ENCODE measurements at places on chromosomes 1 and 21.

GRCh38 chr21:28487455-28488070 is 505.1 kb downstream of the LTN1 start:
- DNase-seq = no peak

- DNase-seq = no peak
Observed at GRCh38 chr1:207355060-207355459, 33.6 kb downstream of the CD55 start.

GRCh38 chr1:184507604-184508280 is 120.9 kb downstream of the C1orf21 start:
- no peak for DNase-seq

DNA sequence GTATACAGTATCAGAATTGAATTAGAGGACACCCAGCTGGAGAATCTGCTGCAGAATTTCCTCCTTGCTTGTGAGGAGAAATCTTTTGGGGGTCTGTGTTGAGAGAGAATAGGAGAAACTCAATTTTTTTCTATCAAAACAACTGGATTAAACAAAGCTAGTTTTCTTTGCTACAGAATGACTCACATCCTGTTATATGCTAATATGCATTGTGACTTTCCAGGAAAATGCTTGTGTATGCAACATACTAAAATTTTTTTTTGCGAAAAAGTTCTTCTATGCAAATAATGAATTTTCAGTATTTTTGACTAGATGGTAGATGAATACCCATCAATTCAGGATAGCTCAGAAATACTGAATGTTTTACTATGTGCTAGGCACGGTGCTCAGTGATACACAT is 2.2 kb downstream of the VAMP4 start:
- DNase-seq = no peak

GRCh38 chr1:206778031-206778430 is 5.7 kb upstream of the IL10 start:
- DNase-seq = no peak

GRCh38 chr1:54611621-54612020 is 11.7 kb downstream of the FAM151A start:
- DNase-seq = no peak

DNA sequence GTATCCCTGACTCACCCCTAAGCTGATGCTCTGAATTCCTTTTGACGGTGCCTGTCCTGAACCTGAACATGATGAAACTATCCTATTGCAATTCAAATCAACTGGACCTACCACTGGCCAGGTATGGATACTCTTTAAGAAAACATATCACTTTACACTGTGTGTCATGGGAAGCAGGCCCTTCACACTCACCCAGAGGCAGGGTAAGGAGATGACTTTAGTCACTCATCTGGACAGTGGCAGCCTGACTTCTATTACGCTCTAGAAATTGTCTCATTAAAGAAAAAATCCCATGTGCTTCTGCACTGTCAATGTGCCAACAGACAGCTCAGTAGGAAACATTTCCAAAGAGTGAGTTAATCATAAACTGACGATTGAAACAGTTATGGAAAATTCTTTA is 94.3 kb downstream of the VAV3 start:
- DNase-seq = no peak

DNA sequence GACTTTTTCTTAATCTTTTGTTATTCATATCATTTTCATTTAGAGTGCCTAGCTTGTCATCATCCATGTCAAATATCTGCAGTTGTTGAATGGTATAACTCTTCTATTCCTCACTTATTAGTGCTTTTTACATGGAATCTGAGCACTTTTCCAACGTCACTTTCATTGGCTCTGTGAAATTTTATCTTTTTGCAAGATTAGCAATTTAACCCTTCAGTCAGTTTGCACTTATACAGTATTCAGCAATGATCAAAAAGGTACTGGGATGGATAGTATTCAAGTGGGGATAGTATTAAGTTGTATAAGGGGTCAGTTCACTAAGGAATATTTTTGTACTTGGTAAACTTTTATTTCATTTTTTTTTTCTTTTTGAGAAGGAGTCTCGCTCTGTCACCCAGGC is 150.0 kb downstream of the RASAL2 start:
- DNase-seq = no peak

DNA sequence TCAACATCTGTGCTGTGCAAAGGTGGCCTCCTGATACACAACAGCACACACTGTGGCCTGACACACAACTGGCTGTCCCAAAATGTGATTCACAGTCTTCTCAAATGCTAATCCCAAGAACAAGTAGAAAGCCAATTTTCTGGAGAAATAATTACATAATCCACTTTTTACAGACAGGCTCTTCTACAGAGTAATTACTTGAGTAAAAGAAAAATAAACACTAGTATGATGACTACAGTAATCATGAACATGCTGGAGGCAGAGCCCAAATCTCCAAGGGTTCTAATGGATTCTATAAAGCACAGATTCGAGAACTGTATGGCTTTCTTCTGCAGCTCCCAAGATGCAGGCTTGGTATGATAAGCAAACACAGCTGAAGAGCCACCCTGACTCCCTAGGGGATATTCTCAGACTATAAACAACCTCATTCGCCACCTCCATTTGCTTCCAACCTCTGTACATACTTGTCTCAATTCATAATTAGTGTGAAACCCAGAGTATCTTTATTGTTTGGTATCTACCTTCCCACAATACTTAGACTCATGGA is 81.9 kb downstream of the SIPA1L2 start:
- no peak for DNase-seq

- no peak for DNase-seq
Observed at GRCh38 chr1:48841966-48842365, 65.3 kb upstream of the BEND5 start.

DNA sequence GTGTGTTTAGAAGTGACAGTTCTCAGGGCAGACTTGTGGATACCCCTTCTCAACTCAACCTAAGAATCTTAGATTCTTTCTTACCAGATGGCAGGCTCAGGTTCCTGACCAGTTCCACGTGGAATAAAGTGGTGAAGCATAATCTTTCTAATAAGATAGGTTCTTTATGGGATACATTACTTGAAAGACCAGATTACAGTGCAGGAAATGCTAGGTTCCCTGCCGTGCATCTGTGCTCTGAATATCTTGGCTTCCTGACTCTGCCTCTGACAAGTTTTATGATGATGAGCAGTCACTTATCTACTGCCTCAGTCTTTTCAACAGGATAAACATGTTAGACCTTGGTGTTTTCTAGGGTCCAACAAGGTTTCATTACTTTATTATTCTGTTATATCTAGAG is 207.9 kb upstream of the CACYBP start:
- no peak for DNase-seq

DNA sequence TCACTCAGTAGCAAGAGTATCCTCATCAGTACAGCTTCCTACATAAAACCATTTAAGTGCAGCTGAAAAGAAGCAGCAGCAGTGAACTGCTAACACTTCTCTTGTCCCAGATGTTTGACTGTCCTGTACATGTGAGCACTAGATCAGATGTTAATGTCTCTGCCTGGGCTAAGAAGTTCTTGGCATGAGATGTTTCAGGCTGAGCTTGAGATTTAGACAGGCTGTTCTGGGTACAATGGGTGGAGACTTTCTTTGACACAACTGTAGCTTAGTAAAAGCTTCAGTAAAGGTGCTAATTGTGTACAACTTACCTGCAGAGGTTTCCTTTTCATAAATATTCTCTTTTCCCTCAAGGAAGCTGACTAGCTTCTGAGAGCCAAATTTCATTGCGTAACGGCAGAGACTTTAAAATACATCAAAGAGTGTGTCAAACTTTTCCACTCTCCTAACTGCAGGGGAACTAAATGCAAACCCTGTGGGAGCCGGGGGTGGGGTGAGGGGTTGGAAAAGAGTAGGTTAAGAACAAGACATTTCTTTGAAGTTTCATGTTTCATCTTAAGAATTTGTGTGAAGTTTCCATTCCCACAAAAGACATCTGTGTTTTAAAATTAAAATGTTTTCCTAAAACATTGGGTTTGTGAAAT is 82.1 kb upstream of the CCDC190 start:
- no peak for DNase-seq

DNA sequence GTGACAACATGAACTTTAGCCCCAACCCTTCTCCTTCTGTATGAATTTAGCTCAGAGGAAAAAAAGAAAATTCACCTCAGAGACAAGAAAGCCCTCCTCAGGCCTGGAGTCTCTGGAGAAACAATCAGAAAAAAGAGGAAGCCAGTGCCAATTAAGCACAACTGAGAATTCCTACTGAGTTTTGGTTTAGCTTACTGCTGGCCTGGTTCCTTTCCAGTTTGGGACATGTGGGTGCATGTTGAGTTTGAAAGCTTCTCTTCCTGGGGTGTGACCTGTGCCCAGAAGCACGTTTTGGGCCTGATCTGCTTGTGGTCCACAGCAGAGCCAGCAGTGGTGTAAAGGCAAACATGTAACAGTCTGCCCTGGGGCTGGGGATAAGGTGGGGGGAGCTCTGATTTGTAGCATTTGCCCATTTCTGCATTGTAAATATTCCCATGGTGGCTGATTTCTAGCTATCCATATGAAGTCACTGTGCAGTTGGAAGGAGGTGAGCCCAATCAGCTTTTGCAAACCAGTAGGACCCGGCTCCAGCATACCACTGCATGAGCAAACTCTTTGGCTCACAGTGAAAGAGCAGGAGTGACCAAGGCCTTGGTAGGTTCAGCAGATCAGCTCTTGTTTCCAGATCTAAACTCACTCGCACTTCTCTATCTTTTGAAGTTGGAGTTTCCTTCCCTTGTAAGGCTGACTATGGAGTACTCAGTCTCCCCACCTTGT is 4.7 kb upstream of the THEM5 start:
- DNase-seq = no peak

DNA sequence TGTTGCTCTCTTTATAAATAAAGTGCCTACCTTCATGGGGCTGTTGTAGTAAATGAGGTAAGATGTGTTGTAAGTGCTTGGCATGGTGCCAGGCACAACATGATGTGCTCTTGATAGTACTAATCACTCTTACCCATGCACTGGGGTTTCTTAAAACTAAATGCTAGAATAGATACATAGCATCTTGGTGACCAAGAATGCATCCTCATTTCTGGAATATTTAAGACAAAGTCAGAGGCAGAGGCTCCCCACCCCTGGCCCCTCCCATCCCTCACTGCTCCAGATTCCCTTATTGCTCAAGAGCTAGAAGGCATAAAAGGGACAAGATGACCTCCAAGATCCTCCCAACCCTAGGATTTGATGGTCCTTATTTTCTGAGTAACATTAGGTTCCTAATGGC is 61.3 kb downstream of the GLUL start:
- DNase-seq = no peak

- DNase-seq = peak; percentile 54
Observed at GRCh38 chr1:5297886-5298239, 643.5 kb downstream of the AJAP1 start.

GRCh38 chr1:198268784-198269645 is 112.2 kb downstream of the NEK7 start:
- no peak for DNase-seq

DNA sequence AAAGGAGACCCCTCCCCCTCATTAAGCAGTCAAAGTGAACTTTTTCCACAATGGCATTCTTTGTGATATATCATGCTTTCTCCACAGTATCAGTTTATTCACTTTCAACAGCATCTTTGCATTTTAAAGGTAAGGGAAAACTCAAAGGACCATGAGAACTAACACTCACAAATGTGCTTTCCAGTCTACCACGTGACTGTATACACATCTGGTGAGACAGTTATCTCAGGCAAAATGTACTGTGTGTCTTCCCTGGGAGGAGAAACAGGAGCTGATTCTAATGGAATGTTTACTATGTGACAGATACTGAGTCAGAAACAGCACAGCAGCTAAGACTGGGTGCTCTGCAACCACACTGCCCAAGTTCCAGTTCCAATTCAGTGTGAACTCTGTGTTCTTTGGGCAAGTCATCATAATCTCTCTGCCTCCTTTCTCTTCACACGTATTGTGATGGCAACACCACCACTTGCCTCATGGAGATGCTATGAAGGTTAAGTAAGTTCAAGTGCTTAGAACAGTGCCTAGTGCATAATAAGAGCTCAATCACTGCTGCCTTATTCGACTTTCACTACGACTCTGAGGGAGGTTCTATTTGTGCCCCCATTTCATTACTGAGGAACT is 79.0 kb downstream of the SLC45A1 start:
- DNase-seq = no peak

- DNase-seq = no peak
Observed at GRCh38 chr1:186188736-186189135, 186.3 kb downstream of the TPR start.

DNA sequence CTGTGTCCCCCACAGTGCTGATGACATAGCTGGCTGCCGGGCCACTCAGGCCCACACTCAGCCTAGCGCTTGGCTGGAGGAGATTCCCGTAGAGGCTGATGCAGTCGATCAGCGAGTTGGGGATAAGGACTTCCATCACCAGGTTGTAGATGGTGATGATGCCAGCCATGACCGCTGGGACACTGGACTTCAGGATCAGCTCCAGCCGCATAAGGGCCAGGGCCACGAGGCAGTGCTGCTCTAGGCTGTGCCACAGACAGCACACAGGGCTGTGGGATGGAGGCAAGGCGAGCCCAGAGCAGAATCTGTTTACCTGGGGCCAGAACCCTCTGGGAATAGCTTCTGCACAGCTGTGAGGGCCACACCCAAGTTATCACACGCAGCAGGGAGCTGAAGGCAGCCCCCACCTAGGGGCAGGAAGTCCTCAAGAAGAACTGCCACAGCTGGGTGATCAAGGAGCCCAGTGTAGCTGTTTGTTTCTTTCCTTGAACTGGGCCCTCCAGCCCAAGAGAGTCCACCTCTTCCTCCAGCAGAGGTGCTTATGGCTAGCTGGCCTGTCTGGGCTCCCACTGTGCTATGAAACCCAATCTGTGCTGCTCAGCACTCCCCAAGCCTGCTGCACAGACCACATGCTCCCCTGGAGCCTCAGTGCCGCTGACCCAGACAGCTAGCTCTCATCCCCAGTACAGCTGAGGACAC is 6.2 kb downstream of the SLC2A1 start:
- no peak for DNase-seq

DNA sequence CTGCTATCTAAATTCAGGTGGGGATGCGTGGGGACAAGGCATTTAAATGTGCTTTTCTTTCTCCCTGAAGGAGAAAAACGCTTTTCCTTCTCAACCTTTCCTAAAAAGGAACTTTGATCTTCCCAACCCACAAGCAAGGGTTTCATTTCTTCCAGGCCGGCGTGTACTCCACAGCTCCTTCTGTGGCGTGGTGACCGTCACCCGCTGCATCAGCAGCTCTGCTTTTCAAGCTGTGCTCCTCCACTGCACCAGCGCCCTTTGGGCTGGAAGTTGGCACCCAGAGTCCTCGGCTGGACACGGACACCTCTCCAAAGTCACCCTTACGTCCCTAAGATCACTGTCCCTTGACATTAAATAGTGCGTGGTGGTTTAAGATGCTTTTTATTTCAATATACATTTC is 54.3 kb downstream of the PEX14 start:
- DNase-seq = no peak

GRCh38 chr1:6258675-6259074 is 2.2 kb downstream of the GPR153 start:
- DNase-seq = no peak

- DNase-seq = no peak
Observed at GRCh38 chr1:207067185-207067584, 14.1 kb downstream of the PFKFB2 start.

GRCh38 chr1:54474310-54475251 is 68.4 kb upstream of the SSBP3 start:
- DNase-seq = no peak
